ENCODE measurements at places on chromosomes 13 and 19.

DNA sequence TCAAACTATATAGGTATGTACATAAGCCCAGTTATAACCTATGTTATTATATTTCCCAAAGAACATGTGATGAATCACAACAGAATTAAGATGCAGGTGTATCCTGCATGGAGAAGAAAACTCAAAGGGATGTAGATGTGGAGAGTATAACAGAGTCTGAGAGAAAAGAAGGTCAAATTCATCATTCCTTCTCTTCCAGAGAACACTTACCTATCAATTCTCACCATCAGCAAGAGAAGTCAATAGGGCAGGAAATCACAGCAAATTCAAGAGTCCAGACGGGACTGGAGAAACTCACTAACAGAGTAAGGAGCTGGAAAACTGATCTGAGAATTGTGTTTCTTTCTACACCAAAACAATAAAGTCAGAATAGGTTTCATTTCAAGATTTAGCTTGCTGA, 28.4 kb downstream of the DIAPH3 start:
- no peak for DNase-seq

GRCh38 chr13:46468570-46469463, 81.8 kb upstream of the RUBCNL start:
- peak; percentile 41 for DNase-seq

- DNase-seq, result no peak
These were observed 4.2 kb downstream of the LGALS7B start for GRCh38 chr19:38793177-38793576.

GRCh38 chr19:39405958-39406655, 540 bp upstream of the ZFP36 start:
- no peak for DNase-seq
